Activated T-helper 1 cell treated with anti-CD3 and anti-CD28 coated beads, Interleukin-2, amount 50 U/mL, for 16 hours (primary cell): ENCODE measurements at places on chromosomes 1 and 21.

GRCh38 chr1:207868251-207868773 lies 42.6 kb downstream of the CD34 start:
- no peak for DNase-seq

DNA sequence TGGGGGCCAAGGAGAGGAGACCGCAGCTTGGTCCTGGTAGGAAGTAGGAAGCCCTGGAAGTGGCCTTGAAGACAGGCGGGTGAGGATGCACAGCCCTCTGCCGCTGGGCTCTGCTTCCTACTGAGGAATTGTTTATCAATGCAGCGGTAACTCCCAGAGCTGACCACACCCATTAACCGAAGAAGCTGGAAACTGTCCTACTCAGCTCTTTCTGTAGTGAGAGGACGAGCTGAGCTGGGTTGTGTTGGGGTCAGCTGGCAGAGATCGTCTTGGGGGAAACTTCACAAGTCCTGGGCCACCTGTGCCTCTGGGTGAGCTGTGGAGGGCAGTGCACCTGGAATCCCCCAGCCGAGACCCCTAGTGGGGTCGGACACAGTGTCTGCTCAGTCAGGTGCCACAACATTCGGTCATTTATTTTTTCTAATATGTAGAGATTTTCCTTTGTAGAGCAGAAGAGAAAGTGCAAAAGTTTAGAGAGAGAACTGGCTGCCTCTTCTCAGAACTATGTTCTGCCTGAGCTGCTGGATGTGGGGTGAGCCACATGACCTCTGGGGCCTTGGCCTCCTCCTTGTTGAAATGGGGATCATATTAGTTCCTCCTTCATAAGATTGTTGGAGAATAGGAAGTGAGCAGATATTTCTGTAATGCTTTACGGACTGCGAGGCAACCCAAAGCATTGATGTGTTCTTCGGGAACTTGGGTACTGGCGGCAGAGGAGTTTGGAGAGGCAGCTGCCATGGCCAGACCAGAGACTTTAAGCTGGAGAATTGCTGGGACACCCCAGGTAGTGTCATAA lies 3.6 kb downstream of the NECAP2 start:
- DNase-seq = no peak

- no peak for DNase-seq
Measured at GRCh38 chr1:20868263-20868662, 81.2 kb upstream of the HP1BP3 start.

DNA sequence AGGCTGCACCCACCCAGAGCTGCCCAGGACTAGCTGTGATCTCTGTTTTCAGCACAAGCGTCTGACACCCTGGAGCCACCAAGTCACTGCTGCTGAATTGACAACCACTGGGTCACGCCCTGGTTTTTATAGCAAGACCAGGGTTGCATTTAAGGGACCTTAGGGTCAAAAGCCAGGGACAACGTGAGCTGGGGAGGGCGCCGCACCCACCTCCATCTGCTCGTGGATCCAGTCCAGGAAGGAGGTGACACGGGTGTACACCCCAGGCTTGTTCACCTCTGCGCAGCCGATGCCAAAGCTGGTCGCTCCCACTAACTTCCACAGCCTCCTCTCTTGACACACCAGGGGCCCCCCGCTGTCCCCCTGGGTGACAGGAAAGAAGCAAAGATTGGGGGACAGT lies 9.2 kb upstream of the TFF1 start:
- DNase-seq = no peak

DNA sequence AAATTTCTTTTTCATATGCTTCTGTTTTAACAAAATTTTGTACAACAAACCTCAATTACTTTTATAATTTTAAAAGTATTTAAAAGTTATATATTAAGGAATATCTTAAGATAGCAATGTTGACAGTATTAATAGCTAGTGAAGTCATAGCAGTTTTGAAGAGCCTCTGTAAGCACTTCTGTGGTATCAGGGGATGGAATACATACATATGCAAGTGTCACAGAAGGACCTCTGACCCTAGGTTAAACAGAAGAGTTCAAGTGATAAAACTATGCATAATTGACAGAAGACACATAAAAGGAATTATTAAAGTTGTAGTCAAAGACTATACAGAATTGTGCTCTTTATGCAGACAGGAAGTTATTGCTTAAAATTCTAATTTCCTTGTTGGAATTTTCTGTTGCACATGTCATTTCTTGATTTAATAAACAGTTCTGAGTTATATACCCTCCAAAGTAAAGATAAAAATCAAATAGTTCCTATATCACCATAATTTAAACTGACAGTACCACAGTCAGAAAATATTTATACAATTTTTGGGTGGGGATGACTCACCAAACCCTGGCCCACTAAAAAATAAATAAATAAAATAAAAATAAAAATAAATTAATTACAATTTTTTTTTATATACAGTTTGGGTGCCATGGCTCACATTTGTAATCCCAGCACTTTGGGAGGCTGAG lies 27.1 kb downstream of the IPP start:
- DNase-seq = no peak

GRCh38 chr1:224873434-224874369 lies 55.8 kb upstream of the DNAH14 start:
- DNase-seq = no peak

GRCh38 chr21:34073032-34073748 lies at the start of the genes MRPS6 and SLC5A3:
Gene MRPS6 (plus strand): TSS chr21:34073578. CDS start chr21:34073701, 123 bp downstream.
Gene SLC5A3 (plus strand): TSS chr21:34073578. CDS start chr21:34095199, 21,621 bp downstream.
- DNase-seq = peak; percentile 67

DNA sequence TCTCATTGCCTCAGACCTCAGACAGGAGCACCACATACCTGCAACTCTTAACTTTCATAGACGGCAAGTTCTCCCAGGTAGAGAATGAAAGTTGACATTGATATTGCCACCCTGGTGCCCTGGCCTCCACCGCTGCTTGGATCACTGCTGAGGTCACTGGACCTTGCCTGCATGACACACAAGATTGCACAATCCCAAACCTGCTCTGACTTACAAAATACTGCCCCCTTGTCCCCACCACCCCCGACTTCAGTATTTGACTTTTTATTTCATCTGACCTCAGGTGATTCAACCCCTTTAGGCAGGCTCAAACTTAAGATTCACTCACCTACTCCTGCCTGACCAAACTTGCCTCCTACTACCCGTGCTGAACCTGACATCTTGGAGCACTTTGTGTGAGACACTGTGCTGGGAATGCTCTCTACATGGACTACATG lies 43.1 kb upstream of the S1PR1 start:
- DNase-seq = no peak

GRCh38 chr21:29232530-29233255 lies 66.0 kb upstream of the BACH1 start:
- DNase-seq = no peak

- no peak for DNase-seq
Measured at GRCh38 chr1:115433483-115433882, 95.4 kb upstream of the NGF start.

- no peak for DNase-seq
Measured at GRCh38 chr1:224014330-224014649, 99.6 kb upstream of the FBXO28 start.

- DNase-seq = no peak
Measured at GRCh38 chr1:115193046-115193828, 103.9 kb upstream of the TSPAN2 start.
